Glutamatergic neuron (in vitro differentiated cells): ENCODE measurements at places on chromosomes 2 and 18. TPM values are rescaled to one million over a fixed set of nuclear protein-coding genes. Genes with fewer than 3 reads are reported as not detected.

GRCh38 chr18:68803356-68803755 is 5.5 kb downstream of the CCDC102B start:
- no peak for DNase-seq
- H3K27ac ChIP-seq = peak overlapping the region; percentile 41
- H3K4me3 ChIP-seq = peak overlapping the region; percentile 27
- H3K36me3 ChIP-seq = no peaks in the 10 kb centered on the region

GRCh38 chr2:44291281-44292248 is 16.3 kb downstream of the SLC3A1 start:
- no peaks in the 10 kb centered on the region for H3K36me3 ChIP-seq
- H3K4me1 ChIP-seq = no peaks in the 10 kb centered on the region
- H3K27me3 ChIP-seq = peaks cover 2% of the 10 kb centered on the region

GRCh38 chr2:221263573-221263972 is 308.5 kb downstream of the EPHA4 start:
- peaks cover 5% of the 10 kb centered on the region for H3K4me1 ChIP-seq
- no peak overlapping the region for H3K4me3 ChIP-seq
- no peaks in the 10 kb centered on the region for H3K36me3 ChIP-seq
- no peaks in the 10 kb centered on the region for H3K27me3 ChIP-seq
- no peak overlapping the region for H3K27ac ChIP-seq

DNA sequence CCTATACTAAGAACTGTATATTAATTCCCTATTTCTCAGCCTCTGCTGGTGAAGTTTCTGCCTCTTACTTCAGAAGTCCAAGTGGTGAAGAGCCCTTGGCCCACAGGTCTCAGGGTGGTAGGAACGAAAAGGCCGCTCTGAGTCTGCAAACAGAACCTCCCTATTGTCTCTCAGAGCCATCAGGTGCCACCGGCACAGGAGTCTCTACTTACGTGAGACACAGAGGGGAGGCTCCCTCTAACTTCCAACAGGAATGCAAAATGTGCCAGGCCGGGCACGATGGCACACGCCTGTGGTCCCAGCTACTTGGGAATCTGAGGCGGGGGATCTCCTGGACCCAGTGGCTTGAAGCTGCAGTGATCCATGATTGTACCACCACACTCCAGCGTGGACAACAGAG is 143.0 kb downstream of the TPO start:
- no peak for DNase-seq
- H3K27ac ChIP-seq = no peak overlapping the region
- H3K27me3 ChIP-seq = no peaks in the 10 kb centered on the region
- H3K4me3 ChIP-seq = no peak overlapping the region
- peaks cover 13% of the 10 kb centered on the region for H3K4me1 ChIP-seq

Gene FSHR
- total RNA-seq = not detected
